Left ventricle myocardium inferior (tissue), 1 donor: ENCODE measurements at places on chromosomes 11 and 22. TPM values are rescaled to one million over a fixed set of nuclear protein-coding genes. Genes with fewer than 3 reads are reported as not detected.

Gene ASPHD2
- total RNA-seq, result 0.11 TPM

Gene ST14
- total RNA-seq, result 1.0 TPM

Gene HSD17B12
- total RNA-seq, result 83.6 TPM

- H3K36me3 ChIP-seq, result no peaks in the 10 kb centered on the region
- H3K4me3 ChIP-seq, result no peak overlapping the region
- no peaks in the 10 kb centered on the region for H3K27me3 ChIP-seq
- no peak for DNase-seq
- H3K27ac ChIP-seq, result no peak overlapping the region
- no peaks in the 10 kb centered on the region for H3K4me1 ChIP-seq
These were observed 37.8 kb downstream of the PRR5L start for GRCh38 chr11:36333897-36334296.

- no peaks in the 10 kb centered on the region for H3K27me3 ChIP-seq
- DNase-seq, result no peak
- no peak overlapping the region for H3K4me3 ChIP-seq
- H3K36me3 ChIP-seq, result no peaks in the 10 kb centered on the region
These were observed 436.9 kb downstream of the GUCY1A2 start for GRCh38 chr11:106581399-106581798.

DNA sequence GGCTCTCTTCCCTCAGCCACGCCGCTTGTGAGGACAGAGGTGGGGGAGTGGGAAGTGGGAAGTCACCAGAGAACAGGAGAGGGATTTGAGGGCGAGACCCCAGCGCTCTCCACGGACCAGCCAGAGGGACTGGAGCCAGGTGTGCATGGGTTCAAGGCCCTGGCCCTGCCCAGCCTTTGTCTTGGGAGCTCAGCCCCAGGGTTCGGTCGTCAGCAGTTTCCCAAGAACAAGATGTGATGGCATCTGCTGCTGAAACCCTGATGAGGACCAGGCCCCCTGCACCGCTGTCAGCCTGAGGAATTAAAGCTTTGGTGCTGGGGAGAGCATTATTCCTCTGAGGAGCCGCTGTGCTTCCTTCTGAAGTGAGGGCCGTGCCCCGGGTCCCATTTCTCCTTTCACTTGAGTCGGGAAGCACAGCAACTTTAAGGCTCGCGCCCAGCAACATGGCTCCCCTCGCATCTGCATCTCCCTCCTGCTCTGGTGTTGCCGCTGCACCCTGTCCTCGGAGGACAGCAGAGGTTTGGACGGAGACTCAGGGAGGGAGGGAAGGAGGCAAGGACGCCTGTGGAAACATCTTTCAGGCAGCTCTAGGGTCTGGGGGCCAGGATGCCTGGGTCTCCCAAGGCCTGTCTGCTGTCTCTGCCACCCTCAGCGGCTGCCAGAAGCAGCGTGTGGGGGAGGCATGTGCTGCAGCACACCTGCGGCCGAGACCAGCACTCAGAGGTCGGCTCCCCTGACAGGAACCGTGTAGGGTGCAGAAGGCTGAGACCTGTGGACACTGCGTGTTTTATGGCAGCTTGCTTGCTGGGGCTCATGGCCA lies 3.8 kb downstream of the IFITM5 start:
- peaks cover 28% of the 10 kb centered on the region for H3K4me1 ChIP-seq
- no peak overlapping the region for H3K4me3 ChIP-seq
- H3K27ac ChIP-seq, result no peak overlapping the region
- H3K27me3 ChIP-seq, result peaks cover 55% of the 10 kb centered on the region
- no peaks in the 10 kb centered on the region for H3K36me3 ChIP-seq
- peak; percentile 12 for DNase-seq

- peaks cover 15% of the 10 kb centered on the region for H3K4me1 ChIP-seq
- H3K4me3 ChIP-seq, result peak overlapping the region; percentile 67
- no peaks in the 10 kb centered on the region for H3K27me3 ChIP-seq
These were observed 35.7 kb upstream of the POLA2 start for GRCh38 chr11:65226103-65226442.

DNA sequence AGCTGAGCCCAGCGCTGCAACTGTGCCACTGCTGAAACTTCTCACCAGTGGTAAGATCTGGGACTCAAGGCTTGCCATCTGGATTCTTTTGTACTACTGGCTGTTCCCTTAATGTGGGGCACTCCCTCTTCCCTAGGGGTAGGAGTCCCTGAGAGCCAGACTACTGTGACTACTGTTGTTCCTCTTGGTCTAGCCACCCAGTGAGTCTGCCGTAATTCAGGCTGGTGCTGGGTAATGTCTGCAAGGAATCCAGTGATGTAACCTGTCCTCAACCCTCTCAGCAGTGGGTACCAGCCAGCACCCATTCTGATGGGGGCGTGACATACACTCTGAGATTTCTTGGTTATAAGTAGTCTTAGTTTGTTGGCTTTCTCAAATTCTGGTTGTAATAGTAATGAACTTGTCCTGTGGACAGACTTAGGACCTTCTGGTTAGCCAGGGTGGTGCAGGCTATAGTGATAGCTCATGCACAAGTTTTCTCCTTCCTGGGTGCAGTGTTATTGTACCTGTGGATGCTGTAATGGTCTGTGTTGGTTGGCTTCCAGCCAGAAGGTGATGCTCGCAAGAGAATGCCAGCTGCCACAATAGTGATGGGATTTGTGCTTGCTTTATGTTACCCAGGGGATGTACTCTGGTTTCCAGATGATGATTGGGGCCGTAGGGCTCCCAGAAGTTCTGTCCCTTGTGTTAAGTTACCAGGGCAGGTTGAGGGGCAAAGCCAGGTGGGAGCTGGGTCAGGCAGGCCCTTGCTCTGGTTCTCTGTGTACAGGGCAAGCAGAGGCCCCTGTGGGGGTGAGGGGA lies 65.5 kb downstream of the ARHGAP42 start:
- no peak for DNase-seq
- no peak overlapping the region for H3K4me3 ChIP-seq
- H3K27ac ChIP-seq, result peak overlapping the region; percentile 17
- peaks cover 45% of the 10 kb centered on the region for H3K4me1 ChIP-seq

GRCh38 chr11:66962801-66963200 lies 4.6 kb upstream of the PC start:
- H3K4me1 ChIP-seq, result peaks cover 6% of the 10 kb centered on the region
- no peaks in the 10 kb centered on the region for H3K36me3 ChIP-seq
- no peak overlapping the region for H3K4me3 ChIP-seq
- no peaks in the 10 kb centered on the region for H3K27me3 ChIP-seq
- no peak for DNase-seq

DNA sequence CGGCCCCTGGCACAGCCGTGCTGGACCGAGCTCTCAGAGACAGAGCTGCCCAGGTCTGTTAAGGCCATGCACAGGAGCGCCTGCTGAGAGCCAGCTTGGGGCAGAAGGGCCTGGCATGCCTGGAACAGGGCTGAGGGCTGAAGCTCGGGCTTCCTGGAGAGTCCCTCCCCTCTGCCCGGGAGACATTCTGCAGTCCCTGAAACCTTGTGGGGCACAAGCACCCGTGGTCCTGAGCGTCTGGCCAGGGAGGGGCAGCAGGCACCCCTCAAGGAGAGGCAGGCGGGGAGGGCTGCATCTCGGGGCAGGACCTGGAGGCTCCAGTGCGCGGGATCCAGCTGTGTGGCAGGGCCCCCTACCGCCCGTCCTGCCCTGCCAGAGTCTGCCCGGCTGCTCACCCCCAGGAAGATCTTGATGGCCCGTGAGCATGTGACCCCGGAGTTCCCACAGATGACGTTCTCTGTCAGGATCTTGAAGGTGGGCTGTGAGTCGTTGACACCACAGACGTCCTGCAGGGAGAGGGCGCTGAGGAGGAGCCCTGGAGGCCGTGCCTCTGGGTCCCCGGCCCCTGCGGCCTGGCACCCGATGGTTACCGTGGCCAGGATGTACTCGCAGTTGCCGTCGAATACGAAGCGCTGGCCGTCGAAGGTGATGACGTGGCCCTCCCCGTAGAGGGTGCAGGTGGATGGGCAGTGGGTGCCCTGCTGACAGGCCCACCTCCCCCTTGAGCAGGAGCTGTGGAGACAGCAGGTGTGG lies 10.9 kb downstream of the MUC6 start:
- no peak overlapping the region for H3K27ac ChIP-seq
- H3K4me1 ChIP-seq, result no peaks in the 10 kb centered on the region
- no peaks in the 10 kb centered on the region for H3K27me3 ChIP-seq
- no peak overlapping the region for H3K4me3 ChIP-seq
- no peaks in the 10 kb centered on the region for H3K36me3 ChIP-seq

DNA sequence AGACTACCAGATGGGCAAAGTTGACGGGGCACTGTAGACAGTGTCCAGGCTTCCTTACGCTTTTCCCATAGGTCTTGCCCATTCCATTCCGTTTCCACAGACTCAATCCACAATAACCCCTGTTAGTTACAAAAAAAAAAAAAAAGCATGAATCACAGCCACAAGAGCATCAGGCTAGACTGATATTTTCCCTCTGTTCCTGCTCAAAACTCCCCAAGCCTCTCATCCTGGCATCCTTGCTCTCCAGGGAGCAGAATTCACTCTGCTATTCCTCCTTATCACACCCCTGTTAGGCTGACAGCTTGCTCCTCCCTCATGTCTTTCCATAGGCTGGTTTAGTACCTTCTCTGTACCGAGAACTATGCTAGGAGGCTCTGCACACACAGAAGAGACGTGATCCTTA lies 42.2 kb downstream of the TMEM123 start:
- H3K4me3 ChIP-seq, result no peak overlapping the region
- no peak for DNase-seq
- peaks cover 17% of the 10 kb centered on the region for H3K4me1 ChIP-seq

DNA sequence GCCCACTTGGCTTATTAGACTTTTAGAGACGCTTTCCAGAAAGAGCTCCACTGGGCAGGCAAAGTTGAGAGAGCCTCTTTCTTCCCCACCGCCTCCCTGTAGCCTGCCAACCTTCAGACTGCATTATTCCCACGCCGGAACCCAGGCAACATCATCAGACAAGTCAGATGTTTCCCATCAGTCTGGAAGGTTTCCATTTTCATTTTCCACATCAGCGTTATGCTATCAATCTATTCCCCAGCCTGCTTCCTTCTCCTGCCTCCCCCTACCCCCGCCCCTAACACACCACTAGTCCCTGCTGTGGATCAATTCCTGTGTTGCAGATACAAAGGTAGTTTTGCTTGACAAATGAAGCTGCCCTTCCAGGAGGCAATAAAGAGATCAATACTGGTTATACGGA lies 184.8 kb downstream of the DSCAML1 start:
- no peaks in the 10 kb centered on the region for H3K27me3 ChIP-seq
- H3K27ac ChIP-seq, result no peak overlapping the region
- H3K36me3 ChIP-seq, result no peaks in the 10 kb centered on the region
- H3K4me1 ChIP-seq, result peaks cover 13% of the 10 kb centered on the region

- no peak for DNase-seq
- no peak overlapping the region for H3K27ac ChIP-seq
- H3K4me3 ChIP-seq, result no peak overlapping the region
- no peaks in the 10 kb centered on the region for H3K4me1 ChIP-seq
- peaks cover 92% of the 10 kb centered on the region for H3K27me3 ChIP-seq
These were observed 71.5 kb downstream of the CYTH4 start for GRCh38 chr22:37353839-37354238.

DNA sequence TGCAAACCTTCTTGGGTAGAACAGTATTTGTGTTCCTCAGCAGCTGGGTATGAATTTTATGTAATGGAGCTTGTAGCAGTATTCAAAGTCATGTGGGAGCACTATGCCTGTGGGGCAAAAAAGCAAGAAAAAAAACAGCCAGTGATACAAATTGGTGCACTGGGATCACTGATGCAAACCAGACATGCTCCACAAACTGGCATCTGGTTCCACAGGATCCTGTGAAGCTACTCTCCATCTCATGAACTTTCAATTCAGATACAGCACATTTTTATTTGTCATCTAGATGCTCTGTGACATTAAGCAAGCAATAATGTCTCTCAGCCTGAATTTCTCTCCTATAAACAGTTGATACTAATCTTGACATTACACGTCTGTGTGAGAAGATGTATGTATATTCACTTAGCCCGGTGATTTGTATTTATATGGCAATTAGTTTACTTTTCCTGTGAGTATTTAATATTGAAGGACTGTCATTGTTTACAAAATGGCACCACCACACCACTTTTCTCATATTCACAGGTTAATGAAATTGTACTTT lies 208.5 kb upstream of the GRIA4 start:
- DNase-seq, result no peak
- no peaks in the 10 kb centered on the region for H3K4me1 ChIP-seq
- H3K27me3 ChIP-seq, result no peaks in the 10 kb centered on the region
- no peaks in the 10 kb centered on the region for H3K36me3 ChIP-seq

DNA sequence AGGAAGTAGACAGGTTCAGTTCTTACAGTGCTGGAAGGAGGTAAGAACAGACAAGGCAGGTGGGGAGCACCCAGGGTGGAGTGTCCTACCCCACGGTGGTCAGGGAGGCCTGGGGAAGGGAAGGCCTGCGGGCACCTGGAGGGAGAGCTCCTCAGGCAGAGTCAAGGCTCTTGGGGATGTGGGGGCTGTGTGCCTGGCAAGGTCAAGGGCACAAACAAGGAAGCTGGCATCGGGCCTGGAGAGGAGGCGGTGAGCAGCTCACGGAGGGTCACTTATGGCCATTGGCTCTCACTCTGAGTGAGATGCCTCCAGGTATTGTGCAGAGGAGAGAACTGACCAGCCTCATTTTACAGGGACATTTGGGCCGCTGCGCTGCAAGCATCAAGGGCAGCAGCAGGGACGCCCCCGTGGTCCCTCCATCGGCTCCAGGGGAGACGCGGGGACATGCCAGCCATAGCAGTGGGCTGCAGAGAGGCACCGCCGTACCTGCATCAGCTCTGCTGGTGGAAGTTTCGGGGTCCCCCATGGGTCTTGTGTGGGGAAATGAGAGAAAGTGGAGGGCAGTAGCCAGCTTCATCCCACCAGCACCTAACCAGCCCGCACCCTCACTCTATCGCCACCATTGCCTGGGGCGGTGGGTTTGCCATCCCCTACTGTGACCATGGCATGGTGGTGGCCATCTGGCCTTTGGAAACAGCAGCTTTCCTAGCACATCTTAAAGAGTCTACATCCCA lies 37.5 kb upstream of the RTL6 start:
- peaks cover 18% of the 10 kb centered on the region for H3K27me3 ChIP-seq
- H3K27ac ChIP-seq, result no peak overlapping the region
- H3K4me3 ChIP-seq, result no peak overlapping the region
- DNase-seq, result no peak
- H3K4me1 ChIP-seq, result peaks cover 4% of the 10 kb centered on the region

GRCh38 chr22:49926916-49927315 lies 8.5 kb downstream of the CRELD2 start:
- no peak overlapping the region for H3K4me3 ChIP-seq
- H3K36me3 ChIP-seq, result peaks cover 28% of the 10 kb centered on the region
- peaks cover 33% of the 10 kb centered on the region for H3K4me1 ChIP-seq
- H3K27me3 ChIP-seq, result peaks cover 10% of the 10 kb centered on the region
- DNase-seq, result no peak

GRCh38 chr22:28620244-28620922 lies 59.3 kb downstream of the TTC28 start:
- H3K27ac ChIP-seq, result peak overlapping the region; percentile 20
- H3K36me3 ChIP-seq, result no peaks in the 10 kb centered on the region
- no peaks in the 10 kb centered on the region for H3K27me3 ChIP-seq
